ENCODE measurements at places on chromosomes 13 and 19. TPM values are rescaled to one million over a fixed set of nuclear protein-coding genes. Genes with fewer than 3 reads are reported as not detected.

KIR2DL4 gene
- 0.31 TPM for total RNA-seq

ZNF577 gene
- 85.2 TPM for total RNA-seq

STOML3 gene
- not detected for total RNA-seq

DMKN gene
- 7.9 TPM for total RNA-seq

CYP2F1 gene
- total RNA-seq: 1.7 TPM

S1PR5 gene
- 0.31 TPM for total RNA-seq

HCN2 gene
- 12.4 TPM for total RNA-seq

CYP2A7 gene
- 1.1 TPM for total RNA-seq

CDK8 gene
- 31.7 TPM for total RNA-seq

EXOC3L2 gene
- 30.2 TPM for total RNA-seq

NXNL1 gene
- 0.87 TPM for total RNA-seq

LYPD5 gene
- total RNA-seq: 4.9 TPM

PLVAP gene
- 3.4 TPM for total RNA-seq

RNF113B gene
- total RNA-seq: 41.5 TPM

GPC6 gene
- 4.3 TPM for total RNA-seq
